ENCODE measurements at places on chromosomes 2 and 18.

GRCh38 chr2:134539981-134540380 lies 178.8 kb downstream of the TMEM163 start:
- DNase-seq = no peak

GRCh38 chr2:49490710-49491109 lies 336.4 kb upstream of the FSHR start:
- no peak for DNase-seq

DNA sequence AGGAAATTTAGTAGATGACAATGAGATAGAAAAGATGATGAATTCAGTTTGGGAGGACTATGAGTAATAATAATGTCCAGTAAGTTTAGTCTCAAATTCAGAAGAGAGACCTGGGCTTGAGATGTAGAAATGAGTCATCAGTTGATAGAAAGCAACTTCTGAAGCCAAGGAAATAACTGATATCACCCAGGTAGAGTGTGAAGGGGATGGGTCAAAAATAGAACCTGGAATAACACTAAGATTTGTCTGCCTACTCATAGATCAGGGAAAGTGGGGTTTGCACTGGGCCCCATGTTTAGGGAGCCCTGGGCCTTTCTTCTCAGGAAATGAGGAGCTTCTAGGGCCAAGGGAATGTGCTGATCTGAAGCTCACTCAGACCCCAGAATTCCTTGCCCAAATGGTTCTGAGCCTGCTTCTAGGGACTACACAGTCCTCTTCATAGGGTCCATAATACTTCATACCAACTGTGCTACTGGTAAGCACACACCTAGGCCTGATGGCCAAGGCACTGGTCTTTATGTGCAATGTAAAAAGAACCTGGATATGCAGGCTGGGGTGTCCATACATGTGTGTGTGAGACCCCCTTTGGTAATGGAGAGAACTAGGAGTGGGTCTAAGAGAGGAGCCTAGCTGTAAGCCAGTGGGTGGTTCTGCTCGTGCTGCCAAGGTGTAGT lies 141.2 kb downstream of the IKZF2 start:
- DNase-seq = no peak

DNA sequence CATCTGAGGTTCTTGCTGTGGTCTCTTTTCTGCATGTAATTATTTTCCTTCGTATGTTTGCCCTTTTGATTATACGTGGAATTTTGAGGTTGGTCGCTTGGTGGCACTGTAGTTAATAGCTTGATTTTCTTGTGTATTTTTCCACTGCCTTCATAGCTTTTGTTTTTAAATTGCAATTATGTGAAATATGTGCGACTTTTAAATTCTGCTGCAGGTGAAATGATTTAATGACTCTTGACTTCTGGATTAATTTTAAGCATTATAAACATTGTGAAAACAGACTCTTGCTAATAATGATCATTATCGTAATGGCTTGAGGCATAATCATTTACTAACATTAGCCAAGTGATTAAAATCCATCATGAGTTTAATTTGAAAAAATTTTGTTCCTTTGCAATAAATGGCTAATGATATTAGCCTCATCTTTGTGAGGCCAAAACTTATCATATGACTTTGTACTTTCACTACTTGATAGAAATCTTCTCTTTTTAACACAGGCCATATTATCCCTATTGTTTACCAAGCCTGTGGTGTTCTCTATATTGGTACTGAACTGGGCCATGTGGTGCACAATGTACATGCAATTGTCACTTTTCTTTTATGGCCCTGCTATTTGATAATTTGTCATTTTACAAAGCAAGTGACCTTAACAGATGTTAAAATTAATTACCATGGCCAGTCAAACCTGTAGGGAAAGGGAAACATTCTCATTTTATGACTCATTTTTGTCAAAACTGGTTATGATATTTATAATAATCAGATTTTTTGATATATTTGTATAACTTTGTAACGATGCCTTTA lies 62.8 kb upstream of the NEUROD1 start:
- peak; percentile 3 for DNase-seq

- no peak for DNase-seq
Measured at GRCh38 chr2:154623819-154624218, 74.7 kb upstream of the KCNJ3 start.

- DNase-seq = no peak
Measured at GRCh38 chr18:13416848-13417247, 198.3 kb downstream of the LDLRAD4 start.

DNA sequence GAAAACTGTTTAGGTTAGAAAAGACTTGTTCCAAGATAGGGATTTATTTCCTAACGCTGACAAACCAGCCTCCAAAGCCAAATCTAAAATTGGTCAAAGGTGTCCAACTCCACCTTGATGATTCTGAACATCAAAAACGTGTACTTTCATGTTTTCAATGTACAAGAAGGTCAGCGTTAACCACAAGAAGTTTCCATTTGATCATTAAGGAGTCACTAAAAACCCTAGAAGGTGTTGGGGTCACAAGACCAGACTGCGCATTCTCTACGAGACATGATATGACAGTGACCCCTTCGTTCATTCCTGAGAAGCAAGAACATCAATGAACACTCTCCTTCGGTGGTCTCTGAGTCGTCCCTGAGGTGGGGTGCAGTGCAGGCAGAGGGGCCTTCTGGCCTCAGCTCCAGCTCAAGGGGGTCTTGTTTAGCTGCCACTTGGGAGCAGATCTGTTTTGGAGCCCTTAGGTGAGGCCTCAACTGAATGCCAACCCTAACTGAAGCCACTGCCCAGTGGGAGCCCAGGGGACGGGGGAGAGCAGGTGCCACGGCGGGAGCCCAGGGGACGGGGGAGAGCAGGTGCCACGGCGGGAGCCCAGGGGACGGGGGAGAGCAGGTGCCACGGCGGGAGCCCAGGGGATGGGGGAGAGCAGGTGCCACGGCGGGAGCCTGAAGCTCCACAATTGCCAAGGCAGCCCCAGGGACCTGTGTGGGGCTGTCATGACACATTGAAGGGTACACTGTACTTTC lies 55.2 kb downstream of the PARD6G start:
- DNase-seq = no peak

DNA sequence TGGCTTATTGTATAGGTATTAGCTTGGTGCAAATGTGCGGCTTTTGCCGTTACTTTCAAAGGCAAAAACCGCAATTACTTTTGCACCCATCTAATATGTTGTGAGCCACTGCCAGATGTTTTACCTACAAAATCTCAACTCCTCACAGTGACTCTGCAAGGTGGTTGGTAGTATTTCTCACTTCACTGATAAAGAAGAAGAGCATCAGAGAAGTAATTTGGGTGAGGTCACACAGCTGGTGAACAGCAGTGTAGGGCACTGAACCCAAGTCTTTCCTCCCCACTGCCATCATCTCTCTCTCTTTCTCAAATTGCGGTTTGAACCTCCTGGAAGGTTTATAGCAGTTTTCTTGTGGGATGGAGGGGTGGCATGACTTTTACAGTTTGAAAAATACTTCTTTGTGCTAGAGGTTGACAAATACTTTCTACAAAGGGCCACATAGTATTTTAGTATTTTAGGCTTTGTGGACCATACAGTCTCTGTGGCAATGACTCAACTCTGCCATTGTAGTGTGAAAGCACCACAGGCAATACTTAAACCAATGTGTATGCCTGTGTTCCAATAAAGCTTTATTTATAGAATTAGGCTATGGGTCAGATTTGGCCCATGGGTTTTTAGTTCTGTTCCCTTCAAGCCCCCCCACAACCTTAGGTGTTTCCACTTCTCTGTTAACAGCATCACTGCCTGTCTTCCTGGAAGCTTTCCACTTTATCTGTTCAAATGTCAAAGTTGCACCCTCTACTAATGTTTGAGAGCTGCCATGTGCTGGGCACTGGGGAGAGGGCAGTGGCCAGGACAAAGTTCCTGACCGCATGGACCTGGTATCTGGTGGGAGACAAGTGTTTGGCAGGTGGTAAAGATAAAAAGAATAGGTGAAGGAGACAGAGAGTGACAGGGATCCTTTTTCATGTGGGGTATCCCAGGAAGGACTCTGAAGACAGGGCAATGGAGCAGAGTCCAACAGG lies 30.1 kb downstream of the FHOD3 start:
- no peak for DNase-seq

GRCh38 chr2:148913061-148913460 lies 38.0 kb downstream of the KIF5C start:
- no peak for DNase-seq

GRCh38 chr2:144288438-144288837 lies 231.5 kb downstream of the ZEB2 start:
- DNase-seq = no peak

- no peak for DNase-seq
Measured at GRCh38 chr2:85886590-85886989, 2.2 kb downstream of the ST3GAL5 start.

GRCh38 chr2:54387059-54387991 lies 68.8 kb upstream of the SPTBN1 start:
- DNase-seq = no peak

DNA sequence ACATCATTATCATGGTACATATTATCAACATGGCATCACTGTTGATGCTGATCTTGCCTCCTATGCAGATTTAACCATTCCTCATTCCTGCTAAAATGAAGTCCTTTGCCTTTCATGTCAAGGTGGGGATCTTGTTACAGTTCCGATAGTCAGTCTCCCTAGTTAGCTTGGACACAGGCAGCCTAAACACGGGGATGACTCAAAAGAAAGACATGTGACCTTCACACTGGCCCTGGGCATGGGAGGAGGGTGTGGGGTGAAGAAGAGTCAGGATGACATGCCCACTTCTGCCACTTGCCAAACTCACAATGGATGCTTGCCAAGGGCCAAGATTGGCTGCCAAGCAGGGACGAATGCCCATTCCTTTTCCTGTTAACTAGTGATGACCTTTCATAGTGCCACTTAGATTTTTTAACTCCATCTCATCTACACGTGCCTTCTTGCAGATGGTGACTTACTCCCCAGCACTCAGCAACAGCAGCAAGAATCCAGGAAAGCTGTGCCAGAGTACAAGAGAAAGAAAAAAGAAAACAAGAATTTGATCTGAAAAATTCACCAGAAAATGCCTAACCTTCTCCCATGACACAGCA lies 13.9 kb upstream of the SLC1A4 start:
- no peak for DNase-seq

GRCh38 chr18:72830109-72830508 lies 37.7 kb downstream of the NETO1 start:
- no peak for DNase-seq

- no peak for DNase-seq
Measured at GRCh38 chr2:228038967-228039366, 142.5 kb downstream of the SPHKAP start.

GRCh38 chr2:11456251-11456650 lies 9.7 kb downstream of the E2F6 start:
- DNase-seq = no peak

DNA sequence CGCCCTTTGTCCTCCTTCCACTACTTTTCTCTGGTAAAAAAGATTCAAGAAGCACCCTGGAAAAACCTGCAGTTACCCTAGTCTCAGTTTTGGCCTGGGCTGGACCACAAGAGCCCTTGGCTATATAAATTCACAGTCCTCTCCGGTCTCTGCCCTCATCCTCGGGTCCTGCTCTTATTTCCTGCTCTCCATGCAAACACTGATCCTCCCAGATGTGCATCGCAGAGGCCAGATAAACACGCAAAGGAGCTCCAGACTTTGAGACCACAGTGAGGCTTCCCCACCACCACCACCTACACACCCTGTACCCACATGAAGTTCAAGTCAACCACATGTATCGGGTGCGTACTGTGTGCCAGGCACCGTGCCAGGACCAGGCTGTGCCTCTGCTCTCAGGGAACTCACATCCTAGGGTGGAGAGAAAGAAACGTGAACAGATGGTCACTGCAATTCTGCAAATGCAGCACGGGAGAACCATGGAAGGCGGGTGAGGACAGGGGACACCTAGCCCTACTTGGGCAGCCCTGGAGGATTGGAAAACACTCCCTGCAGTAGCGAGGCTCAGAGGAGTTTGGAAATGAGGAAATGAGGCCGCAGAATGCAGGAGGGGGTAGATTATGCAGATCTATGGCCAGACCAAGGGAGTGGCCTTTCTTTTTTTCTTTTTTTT lies 7.4 kb downstream of the CTDSP1 start:
- DNase-seq = peak; percentile 75

GRCh38 chr18:6434481-6434880 lies 19.8 kb upstream of the L3MBTL4 start:
- DNase-seq = no peak

DNA sequence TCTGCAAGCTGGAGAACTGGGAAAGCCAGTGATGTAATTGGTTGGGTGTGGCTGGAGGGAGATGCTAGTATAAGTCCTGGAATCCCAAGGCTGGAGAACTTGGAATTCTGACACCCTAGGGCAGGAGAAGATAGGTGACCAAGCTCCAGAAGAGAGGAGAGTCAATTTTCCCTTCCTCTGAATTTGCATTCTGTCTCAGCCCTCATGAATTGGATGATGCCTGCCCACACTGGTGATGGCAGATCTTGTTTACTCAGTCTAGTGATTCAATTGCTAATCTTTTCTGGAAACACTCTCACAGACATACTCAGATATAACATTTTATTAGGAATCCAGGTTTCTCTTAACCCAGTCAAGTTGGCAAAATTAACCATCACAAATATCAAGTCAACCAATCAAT lies 287.2 kb downstream of the RDH14 start:
- no peak for DNase-seq

- DNase-seq = no peak
Measured at GRCh38 chr2:239372835-239373234, 28.0 kb downstream of the HDAC4 start.

DNA sequence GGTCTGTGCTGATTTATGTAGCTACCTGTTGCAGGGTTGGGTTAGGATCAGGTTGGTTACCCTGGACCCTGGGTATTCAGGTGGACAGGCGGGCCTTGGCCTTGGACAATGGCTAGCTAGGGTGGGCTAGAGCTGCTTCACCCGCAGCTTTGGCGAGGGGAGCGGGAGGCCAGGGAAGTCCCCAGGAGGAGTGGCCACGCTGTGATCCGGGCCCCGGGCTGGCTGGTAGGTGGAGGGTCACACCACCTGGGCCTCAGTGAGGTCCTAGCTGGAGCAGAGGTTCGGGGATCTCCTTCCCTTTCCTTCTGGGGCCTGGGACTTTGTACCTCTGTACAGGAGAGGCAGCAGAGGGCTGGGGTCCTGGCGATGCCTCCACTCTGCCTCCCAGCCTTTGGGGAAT lies 9.8 kb downstream of the RTP5 start:
- no peak for DNase-seq

DNA sequence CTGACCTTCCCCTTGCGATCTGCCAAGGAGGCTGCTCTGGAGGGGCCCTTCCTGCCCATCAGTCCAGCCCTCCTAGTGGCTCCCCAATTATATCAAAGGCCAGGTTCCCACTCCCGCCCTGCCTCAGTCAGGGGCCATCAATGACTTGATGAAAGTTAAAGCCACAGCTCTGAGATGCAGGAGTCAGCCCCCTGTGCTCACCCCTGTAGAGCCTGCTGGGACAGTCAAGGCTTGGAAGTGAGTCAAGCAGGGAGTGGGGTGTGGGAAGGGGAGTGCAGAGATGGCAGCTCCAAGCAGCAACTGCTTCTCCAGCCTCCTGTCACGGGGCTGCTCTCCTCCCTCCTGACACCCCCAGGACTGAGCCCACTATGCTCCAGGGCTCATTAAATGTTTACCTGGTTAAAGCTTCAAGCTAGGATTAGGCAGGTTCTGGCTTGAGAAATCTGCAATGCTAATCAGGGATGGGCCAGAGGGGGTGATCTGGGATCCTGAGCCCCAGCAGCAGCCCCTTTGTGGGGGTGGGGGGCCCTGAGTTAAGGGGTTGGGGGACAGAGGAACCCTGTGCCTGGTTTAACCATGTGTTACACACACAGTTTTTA lies 42.7 kb upstream of the ALK start:
- DNase-seq = no peak

All from central memory CD4-positive, alpha-beta T cell (primary cell).